ENCODE measurements at places on chromosomes 3 and 15.

DNA sequence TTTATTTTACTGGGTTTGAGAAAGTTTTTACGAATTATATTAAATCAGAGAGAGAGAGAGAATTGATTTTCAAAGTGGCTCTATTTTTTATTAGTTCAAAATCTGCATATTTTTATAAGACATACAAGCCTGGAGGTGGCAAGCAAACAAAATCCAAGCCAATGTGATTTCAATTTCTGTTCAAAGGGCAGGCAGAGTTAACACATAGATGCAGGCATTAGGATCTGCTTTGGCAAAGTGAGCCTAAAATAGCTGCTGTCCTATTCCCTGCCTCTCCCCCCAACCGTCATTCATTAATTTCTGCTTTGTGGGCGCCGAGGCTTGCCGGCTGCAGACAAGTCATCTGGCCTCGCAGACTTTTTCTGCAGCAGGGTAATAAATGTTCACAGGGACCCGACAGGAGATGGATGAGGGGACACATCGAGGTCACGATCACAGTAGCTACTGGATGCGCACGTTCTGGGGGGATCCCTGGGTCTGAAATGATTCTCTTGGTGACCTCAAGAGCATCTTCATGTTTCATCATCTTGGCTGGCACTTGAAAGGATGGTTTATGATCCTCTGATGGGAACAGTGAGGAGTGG lies 123.9 kb upstream of the SLC6A11 start:
- DNase-seq, result no peak

DNA sequence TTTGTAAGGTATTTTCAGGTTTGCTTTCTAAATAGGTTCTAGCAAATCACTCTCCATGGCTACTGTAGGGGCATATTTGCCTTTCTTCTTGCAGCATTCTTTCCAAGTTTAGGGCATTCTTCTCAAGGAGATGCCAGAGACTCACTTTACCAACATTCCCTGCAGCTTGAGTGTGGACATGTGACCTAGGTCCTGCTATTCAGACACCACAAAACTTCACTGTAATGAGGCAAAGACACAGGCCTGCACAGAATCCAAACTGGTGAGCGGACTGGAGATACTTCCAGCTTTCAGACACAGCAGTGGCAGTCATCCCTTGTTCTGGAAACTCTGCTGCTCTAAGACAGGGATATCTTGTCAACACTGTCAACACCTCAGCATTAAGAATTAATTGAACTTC lies 146.4 kb upstream of the PFN2 start:
- DNase-seq, result no peak

GRCh38 chr3:58333206-58334012 lies 717 bp downstream of the PXK start:
- DNase-seq, result peak; percentile 45

DNA sequence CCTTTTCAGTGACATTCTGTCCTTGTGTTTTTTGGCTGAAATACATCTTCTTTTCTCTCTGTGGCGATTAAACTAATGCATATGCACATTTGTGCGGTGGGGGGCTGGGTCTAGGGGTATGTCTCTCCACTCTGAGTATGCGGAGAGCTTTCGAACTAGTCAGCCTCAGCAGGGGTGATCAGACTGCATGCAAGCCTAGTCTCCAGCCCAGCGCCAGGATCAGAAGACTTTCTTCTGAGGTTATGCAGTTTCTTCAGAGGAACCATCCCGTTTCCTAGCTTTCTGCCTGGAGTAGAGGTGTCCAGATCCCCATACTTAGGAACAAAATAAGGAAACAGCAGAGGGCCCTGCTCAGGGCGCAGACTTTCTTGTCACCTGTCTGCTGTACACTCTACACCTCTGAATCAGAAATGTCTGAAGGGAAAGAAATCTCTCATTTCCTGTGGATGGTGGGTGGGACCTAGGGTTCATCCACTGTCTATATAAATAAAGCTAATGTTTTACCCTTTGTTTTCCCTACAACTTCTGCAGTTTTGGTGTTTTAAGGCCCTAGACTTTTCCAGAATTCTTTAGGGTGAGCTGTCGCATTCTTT lies 230.4 kb downstream of the ABHD5 start:
- DNase-seq, result no peak

GRCh38 chr3:42582474-42583070 lies 805 bp upstream of the SEC22C start:
- no peak for DNase-seq

- no peak for DNase-seq
Measured at GRCh38 chr3:152405915-152406802, 137.4 kb downstream of the MBNL1 start.

GRCh38 chr3:4474683-4475490 lies 7.8 kb upstream of the SUMF1 start:
- DNase-seq, result peak; percentile 36

GRCh38 chr3:23876923-23877322 lies 39.9 kb downstream of the NKIRAS1 start:
- no peak for DNase-seq

GRCh38 chr3:132343018-132343612 lies 25.9 kb downstream of the ACP3 start:
- peak; percentile 18 for DNase-seq

DNA sequence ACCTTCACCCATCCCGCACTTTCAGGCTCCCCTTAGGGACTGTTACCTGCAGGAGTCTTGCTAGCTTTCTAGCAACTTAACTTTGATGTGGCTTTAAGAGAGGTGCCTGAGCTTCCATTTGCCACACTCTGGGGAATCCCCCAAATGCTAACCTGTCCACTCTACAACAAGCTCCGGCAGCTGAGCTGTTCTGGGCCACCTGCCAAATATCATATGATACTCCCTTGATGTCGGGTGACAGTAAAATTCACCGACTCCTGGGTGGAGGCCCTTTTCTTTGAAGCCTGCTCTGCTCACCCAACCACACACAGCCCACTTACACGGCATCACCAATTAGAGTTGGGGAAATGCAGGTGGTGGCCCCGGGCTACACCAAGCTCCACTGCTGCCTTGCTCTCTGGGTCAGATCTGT lies 38.0 kb upstream of the XCR1 start:
- peak; percentile 52 for DNase-seq

GRCh38 chr3:120506828-120507774 lies 56.3 kb upstream of the FSTL1 start:
- no peak for DNase-seq

GRCh38 chr3:25056036-25056755 lies 371.9 kb upstream of the RARB start:
- no peak for DNase-seq

DNA sequence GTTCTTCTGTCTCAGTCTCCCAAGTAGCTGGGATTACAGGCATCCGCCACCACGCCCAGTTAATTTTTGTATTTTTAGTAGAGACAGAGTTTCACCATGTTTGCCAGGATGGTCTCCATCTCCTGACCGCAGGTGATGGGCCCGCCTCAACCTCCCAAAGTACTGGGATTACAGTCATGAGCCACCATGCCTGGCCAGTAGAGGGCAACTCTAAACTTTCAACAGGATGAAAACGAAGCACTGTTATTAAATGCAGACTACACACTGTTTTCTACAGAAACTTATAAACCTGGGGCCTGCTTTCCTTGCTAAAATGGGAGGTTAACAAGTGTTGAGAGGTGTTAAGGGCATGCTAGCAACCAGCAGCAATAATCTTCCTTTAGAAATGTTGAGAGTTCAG lies 7.6 kb downstream of the ARPC4 start:
- DNase-seq, result no peak

DNA sequence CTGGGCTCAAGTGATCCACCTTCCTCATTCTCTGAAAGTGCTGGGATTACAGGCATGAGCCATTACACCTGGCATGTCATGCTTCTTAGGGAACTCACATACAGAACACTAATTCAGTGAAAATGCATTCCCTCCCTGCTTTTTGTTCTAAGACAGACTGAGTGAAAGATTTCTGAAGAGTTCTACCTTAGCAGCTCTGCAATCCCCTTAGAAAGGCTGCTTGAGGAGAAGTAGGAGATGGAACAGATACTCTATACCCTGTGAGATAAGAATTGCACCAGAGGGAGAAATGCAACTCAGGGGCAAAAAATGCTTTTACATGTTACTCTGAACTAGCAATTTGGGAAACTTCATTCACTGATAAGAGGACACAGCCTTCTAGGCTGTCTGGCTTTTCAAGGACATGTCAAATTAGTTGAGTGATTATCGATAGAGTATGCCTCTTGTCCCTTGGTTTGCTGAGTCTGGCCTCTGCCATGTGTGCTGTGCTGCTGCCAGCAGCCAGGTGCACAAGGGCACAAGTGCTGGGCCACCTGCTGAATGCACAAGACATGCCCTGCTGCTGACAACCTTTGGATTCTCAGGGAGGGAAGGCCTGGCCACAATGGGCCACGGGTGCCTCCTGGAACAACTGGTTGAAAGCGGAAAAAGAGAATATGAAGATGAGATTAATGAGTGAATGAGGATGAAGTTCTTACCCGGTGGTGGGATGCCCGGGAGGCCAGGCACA lies 17.8 kb downstream of the UQCC5 start:
- no peak for DNase-seq

DNA sequence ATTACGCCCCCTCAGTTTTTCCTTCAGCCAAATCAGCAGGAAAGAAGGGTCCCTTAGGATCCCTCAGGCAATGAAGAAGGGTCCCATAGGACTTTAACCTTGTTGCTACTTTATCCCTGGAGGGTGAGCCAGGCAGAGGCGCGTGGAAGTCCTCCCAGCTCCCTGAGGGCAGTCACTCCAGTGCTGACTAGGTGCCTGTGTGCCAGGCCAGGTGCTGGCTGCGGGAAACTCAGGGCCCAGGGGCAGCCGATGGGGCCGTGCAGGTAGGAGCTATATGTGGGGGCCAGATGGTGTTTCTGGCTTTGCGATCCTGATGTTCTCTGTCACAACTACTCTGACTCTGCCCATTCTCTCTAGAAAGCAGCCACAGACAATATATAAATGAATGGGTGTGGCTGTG lies 42.8 kb upstream of the IQSEC1 start:
- DNase-seq, result no peak

GRCh38 chr15:98770984-98771383 lies 122.6 kb downstream of the IGF1R start:
- no peak for DNase-seq

DNA sequence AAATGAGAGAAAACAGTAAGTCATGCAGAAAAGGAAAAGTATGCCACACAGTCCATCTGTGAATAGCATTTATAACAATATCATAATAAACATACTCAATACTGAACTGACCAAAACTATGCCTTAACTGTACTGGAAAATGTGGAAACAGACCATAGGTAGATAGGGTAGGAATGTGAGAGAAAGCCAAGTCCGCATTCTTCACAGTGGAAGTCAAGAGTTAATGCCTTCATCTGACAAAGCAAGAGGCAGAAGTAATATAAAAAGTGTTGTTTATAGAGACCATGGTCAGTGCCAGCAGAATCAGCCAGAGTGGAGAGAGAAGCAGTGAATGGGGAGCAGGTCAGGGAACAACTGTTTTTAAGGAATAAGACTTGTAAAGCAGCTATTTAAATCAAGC lies 52.3 kb downstream of the KBTBD12 start:
- no peak for DNase-seq

DNA sequence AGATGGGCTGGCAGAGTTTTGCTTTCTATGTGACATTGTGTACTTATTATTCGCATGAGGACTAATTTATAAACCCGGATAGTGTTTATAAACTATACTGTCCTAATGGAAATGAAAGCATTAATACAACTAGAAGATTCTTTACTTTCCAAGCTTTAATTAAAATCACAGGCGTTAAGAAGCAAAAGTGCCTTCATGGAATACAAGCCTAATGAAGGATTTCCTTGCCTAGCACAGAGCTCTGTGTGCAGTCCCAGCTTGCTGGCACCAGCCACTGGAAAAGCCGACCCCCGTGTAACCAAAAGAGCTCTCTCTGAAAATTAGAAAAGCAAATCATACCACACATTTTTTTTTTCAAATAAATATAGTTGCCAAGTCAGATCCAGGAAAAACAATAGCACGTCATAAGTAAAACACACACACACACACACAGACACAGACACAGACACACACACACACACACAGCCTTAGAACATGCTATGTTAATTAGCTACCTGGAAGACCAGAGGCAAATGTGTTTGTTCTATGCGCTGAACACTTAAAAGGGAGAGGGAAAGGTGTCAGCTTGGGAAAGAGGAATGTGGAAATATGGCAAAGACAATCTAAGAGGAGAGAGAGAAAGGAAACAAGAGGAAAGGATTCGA lies 1084.2 kb downstream of the TUSC7 start:
- no peak for DNase-seq

DNA sequence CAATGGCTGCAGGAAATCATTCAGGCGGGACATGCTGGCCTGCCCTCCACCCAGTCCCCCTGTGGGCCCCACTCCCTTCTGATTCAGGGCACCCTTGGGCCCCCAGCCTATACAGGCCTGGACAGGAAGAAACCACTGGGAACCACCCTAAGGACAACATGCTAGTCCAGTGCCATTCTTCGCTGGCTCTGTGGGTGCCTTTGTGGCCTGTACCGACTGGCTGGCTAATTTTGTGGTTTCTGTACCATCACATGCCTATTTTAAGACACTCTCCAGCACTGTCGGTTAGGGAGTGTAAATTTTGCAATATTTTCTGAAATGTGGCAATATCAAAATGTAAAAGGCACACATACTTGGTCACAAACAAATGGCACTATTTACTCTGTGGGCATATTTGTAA lies 61.4 kb upstream of the POLG start:
- no peak for DNase-seq

- DNase-seq, result no peak
Measured at GRCh38 chr15:83858820-83859505, 205.0 kb downstream of the ADAMTSL3 start.

DNA sequence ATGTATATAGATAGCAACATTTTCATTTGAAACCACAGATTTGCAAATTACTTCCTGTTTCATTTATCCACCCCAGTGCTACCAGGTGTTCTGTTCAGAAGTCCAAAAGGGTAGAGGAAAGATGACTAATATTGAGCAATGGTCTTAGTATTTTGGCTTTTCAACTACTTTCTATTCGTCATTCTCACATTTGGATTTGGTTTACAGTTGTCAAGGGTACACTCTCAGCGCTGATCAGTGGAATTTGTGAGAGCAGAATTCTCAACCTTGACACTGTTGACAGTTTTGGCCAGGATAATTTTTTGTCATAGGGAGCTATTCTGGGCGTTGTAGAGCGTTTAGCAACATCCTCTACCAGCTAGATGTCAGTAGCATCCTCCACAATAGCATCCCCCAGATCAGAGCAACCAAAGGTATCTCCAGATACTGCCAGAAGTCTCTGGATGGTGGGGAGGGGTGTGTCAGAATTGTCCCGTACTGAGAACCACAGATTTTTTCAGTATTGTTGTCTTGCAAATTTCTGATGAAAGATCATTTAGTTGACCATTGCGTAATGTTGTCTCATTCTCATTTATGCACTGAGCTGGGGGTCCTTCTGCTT lies 4.2 kb downstream of the HMCES start:
- DNase-seq, result no peak

All from activated CD4-positive, alpha-beta memory T cell treated with anti-CD3 and anti-CD28 coated beads, Interleukin-2, amount 10 ng/mL, durations not matched to agents 7 days and 5 days (primary cell).